ENCODE measurements at places on chromosomes 6 and 20. TPM values are rescaled to one million over a fixed set of nuclear protein-coding genes. Genes with fewer than 3 reads are reported as not detected.

GRCh38 chr6:134145786-134146185 lies 93.4 kb upstream of the SLC2A12 start:
- no peaks in the 10 kb centered on the region for H3K36me3 ChIP-seq
- peaks cover 2% of the 10 kb centered on the region for H3K4me1 ChIP-seq
- DNase-seq = no peak

- H3K36me3 ChIP-seq = no peaks in the 10 kb centered on the region
- H3K4me1 ChIP-seq = no peaks in the 10 kb centered on the region
- H3K27ac ChIP-seq = no peak overlapping the region
- H3K27me3 ChIP-seq = no peaks in the 10 kb centered on the region
These were observed 69.5 kb downstream of the LYRM4 start for GRCh38 chr6:5191222-5191621.

The EFCAB8 gene
- not detected for total RNA-seq

The RPS6KA2 gene
- total RNA-seq = 60.2 TPM

GRCh38 chr20:8474027-8474668 lies 342.1 kb downstream of the PLCB1 start:
- no peaks in the 10 kb centered on the region for H3K4me1 ChIP-seq
- no peak overlapping the region for H3K27ac ChIP-seq
- no peaks in the 10 kb centered on the region for H3K27me3 ChIP-seq
- no peak for DNase-seq
- H3K4me3 ChIP-seq = no peak overlapping the region

DNA sequence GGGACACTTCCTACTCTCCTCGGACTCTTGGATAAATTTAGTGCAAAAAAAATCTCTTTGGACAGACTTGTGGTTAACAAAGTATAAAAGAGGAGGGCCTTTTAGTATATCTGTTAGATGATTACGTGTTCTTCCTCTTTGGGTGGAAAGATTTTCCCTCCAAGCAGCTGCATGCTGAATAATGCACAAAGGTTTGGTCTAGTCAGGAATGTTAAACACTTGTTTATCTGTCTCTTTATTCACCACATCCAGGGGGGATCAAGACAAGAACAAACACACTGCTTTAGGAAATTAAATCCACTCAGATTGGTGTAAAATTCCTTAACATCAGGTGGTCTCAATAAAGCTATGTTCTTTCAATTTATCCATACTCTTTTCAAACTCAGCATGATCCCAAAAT lies 260.9 kb upstream of the CHD6 start:
- DNase-seq = no peak
- H3K27ac ChIP-seq = no peak overlapping the region
- no peaks in the 10 kb centered on the region for H3K27me3 ChIP-seq
- no peak overlapping the region for H3K4me3 ChIP-seq
- no peaks in the 10 kb centered on the region for H3K4me1 ChIP-seq

- H3K27me3 ChIP-seq = no peaks in the 10 kb centered on the region
- no peak overlapping the region for H3K27ac ChIP-seq
- peaks cover 15% of the 10 kb centered on the region for H3K4me1 ChIP-seq
- no peaks in the 10 kb centered on the region for H3K36me3 ChIP-seq
- H3K4me3 ChIP-seq = no peak overlapping the region
- no peak for DNase-seq
These were observed 51.1 kb downstream of the TCP11 start for GRCh38 chr6:35089935-35090505.

The GNRH2 gene
- 0.73 TPM for total RNA-seq

- H3K27ac ChIP-seq = no peak overlapping the region
- H3K4me3 ChIP-seq = no peak overlapping the region
- H3K36me3 ChIP-seq = no peaks in the 10 kb centered on the region
- peaks cover 3% of the 10 kb centered on the region for H3K4me1 ChIP-seq
These were observed 3.4 kb downstream of the TFAP2B start for GRCh38 chr6:50822078-50822476.

The PCED1A gene
- 39.1 TPM for total RNA-seq

DNA sequence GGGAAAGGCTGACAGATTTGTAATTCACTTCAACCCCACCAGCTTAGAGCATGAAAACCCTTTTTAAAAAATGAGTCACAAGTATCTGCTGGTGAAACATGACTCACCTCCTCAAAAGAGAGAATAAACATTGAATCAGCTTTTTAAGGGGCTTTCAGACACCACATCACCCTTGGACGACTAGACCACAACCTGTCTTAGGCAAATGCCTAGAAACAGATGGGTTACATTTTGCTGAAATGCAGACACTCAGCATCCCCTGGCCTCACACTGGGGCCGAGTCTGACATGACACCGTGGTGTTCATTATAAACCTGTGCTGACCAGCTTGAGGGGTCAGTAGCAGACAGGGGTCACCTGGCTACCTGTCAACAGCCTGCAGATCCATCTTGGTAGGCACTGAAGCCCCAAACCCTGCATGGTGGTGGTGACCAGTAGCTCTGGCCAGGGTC lies 175.3 kb upstream of the CST7 start:
- no peaks in the 10 kb centered on the region for H3K36me3 ChIP-seq
- no peak overlapping the region for H3K27ac ChIP-seq
- DNase-seq = peak; percentile 0
- no peak overlapping the region for H3K4me3 ChIP-seq
- no peaks in the 10 kb centered on the region for H3K4me1 ChIP-seq
